ENCODE measurements at places on chromosomes 6 and 20.

- no peak for DNase-seq
Measured at GRCh38 chr6:138028893-138029292, 78.3 kb downstream of the PERP start.

DNA sequence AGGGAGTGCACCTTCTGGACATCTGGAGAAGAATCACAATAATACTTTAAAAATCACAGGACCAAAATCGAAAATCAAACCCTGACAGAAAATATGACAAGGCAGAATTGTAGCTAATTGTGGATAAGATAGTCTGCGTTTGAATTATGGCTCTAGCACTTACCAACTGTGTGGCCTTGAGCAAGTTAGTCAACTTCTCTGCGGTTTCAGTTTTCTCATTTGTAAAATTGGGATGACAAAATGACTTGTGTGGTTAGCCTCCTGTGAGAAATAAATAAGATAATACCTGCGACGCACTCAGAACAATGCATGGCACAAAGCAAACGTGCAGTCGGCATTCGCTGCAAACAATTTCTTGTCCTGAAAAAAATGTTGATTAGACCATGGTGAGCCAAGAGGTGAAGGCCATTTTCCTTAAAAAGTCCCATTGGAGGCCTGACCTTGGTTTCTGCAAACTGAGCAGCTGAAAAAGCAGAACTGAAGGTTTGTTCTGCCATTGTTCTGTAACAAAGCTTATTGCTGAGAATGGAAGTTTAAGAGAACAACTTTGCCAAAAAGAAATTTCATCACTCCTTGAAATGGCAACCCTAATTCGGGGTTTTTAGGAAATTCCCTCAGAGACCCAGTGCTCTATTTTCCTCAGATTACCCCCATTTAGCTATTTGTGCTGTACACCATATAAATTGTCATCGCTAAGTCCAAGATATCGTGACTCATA is 266.3 kb downstream of the ERMARD start:
- DNase-seq = no peak

- DNase-seq = no peak
Measured at GRCh38 chr6:121639021-121639420, 203.6 kb downstream of the GJA1 start.

DNA sequence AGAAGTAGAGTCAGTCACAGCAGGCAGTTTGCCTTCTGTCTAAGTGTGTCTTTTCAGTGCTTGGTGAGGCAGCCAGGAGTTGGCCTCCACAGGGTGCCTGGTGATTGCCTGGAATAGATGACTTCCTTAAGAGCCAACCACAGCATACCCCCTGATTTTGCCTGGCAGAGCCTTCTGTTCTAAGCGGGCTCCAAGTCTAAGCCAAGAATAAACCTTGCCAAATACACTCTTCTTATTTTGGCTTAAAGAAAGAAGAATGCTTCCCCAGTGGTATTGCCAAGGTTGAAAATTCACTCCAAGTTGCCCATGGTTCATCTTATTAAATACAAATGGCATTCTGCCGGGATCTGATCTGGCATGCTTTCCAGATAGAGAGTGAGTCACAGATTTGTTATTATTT is 1424.8 kb upstream of the EYS start:
- DNase-seq = no peak

GRCh38 chr6:136989571-136990241 is 55.1 kb downstream of the IL20RA start:
- DNase-seq = no peak

- DNase-seq = no peak
Measured at GRCh38 chr6:101640131-101640530, 246.6 kb downstream of the GRIK2 start.

Measured in left renal cortex interstitium (tissue), 4 donors.